ENCODE measurements at places on chromosomes 3 and 15. TPM values are rescaled to one million over a fixed set of nuclear protein-coding genes. Genes with fewer than 3 reads are reported as not detected.

DNA sequence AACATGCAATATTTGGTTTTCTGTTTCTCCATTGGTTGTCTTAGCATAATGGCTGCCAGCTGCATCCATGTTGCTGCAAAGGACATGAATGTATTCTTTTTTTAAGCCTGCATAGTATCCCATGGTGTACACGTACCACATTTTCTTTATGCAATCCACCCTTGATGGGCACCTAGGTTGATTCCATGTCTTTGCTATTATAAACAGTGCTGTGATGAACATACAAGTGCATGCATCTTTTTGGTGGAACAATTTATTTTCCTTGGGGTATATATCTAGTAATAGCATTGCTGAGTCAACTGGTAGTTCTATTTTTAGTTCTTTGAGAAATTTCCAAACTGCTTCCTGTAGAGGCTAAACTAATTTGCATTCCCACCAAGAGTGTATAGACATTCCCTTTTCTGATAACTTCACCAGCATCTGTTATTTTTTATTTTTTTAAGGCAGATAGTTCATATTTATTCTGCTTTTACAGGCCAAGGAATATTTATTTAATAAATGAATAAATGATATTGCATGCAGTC lies 62.4 kb upstream of the NPHP3 start:
- DNase-seq, result no peak

DNA sequence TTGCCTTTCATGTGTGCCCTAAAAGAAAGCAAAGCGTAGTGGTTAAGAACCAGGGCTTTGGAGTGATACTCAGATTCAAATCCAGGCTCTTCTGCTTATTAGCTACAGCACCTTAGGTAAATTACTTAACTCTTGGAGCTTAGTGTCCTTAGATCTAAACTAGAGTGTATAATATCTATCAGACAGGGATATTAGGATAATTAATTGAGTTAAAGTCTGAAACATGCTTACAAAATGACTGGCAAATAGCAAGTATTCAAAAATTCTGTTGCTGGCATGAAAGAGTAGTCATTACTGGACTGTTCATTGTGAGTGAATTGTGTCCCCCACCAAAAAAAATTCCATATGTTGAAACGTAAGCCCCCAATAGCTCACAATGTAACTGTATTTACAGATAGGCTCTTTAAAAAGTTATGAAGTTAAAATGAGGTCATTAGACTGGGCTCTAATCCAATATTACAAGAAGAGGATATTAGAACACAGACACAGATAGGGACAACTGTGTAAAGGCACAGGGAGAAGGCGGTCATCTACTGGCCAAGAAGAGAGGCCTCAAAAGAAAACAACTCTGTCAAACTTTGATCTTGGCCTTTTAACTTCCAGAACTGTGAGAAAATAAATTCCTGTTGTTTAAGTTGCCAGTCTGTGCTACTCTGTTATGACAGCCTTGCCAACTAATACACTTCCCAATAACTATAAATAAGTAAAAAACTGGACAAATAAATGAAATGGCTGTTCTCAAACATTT lies 60.4 kb upstream of the LRRC3B start:
- DNase-seq, result no peak

- DNase-seq, result no peak
Measured at GRCh38 chr3:178048768-178049167, 487.5 kb upstream of the KCNMB2 start.

Gene GADL1
- total RNA-seq, result not detected

Gene TRPM1
- not detected for total RNA-seq

Gene NUSAP1
- 2.3 TPM for total RNA-seq

Gene KBTBD13
- total RNA-seq, result 9.4 TPM
